Stimulated activated CD8-positive, alpha-beta memory T cell treated with anti-CD3 and anti-CD28 coated beads, Interleukin-4, amount 100 ng/mL, for 48 hours (primary cell): ENCODE measurements at places on chromosomes 13 and 19.
A peak's percentile ranks its signal among the peaks of the same experiment; 100 is the strongest.

GRCh38 chr13:111161601-111162600, 46.8 kb downstream of the ARHGEF7 start:
- no peak for DNase-seq

- no peak for DNase-seq
These were observed 2.9 kb downstream of the CYP2S1 start for GRCh38 chr19:41195675-41196497.

- DNase-seq, result peak; percentile 70
These were observed at the start of gene CD37 for GRCh38 chr19:49335071-49335783. TSS of gene CD37 (plus strand) at chr19:49335406. CDS start at chr19:49335541, 135 bp downstream.

DNA sequence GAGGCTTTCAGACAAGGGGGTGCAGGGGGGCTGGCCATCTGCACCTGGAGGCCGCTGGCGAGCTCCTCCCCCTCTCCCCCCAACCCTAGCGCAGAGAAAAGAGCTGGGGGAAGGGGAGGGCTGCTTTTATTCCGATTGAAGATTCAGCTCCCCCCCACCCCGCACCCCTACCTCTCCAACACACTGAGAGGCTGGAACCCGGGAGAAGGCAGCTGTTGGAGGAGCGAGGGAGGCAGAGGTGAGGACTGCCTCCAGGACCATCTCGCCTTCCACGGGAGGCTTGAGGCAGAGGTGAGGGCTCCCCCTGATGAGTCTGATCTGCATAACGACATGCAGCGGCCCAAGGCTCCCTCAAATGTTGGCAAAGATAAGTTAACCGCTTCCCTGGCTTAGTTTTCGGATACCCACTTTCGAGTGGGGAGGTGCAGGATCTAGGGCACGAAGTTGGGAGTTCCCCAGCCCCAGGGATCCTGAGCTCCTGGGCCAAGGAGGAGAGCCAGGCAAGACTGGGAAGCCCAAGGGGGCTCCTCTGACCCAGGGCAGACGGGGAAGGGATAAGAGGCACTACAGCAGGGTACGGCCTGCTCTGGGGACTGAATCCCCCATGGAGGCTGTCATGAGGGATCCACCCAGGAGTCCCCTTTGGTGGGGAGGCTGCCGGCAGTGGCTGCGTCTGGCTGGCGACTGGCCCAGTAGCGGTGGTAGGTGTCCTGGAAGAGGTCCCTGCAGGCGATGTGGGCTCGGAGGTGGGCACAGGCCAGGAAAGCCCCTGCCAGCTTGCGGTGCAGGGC, 1.2 kb upstream of the NUMBL start:
- DNase-seq, result peak; percentile 35

GRCh38 chr19:55308281-55308680, 16.9 kb downstream of the TMEM150B start:
- DNase-seq, result no peak

DNA sequence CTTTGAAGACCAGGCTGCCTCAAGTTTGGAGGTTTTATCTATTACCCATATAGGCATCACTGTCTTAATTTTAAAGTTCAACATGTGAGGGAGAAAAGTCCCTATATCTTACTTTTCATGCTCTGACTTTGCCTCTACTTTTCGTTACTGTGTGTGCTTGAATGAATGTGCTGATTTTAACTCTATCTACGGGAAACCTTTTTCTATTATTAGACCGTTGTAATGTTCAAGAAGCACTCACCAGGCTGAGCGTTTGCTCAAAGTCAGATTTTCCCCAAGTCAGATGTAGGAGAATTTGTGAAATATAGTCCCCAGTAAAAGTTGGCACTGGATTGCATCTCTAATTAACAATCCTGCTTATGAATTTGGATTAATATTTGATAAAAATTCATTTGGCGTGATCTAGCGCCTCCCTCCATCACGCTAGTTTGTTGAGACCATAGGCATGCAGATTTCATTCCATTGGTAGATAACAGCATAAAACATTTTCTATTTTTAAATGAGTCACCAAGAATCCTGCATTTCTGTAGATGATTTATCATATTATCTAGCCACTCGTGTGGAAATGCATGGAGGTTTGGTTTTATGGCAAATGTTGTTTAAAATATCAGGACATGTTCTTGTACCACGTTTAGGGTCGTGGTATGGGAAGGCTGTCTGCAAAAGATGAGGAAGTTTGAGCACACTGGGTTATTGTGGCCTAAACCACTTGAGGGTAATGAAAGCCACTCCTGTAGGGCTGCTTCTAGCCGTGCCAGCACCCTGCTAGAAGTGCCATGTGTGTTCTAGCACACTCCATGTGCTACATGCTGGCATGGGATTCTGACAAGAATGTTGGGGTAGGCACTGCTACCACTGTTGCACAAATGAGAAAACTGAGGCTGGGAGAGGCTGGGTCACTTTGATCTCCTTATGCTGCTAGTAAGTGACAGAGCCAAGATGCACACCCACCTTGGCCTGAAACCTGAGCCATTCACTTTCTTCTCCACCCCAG, 179.4 kb downstream of the FGF9 start:
- DNase-seq, result no peak

DNA sequence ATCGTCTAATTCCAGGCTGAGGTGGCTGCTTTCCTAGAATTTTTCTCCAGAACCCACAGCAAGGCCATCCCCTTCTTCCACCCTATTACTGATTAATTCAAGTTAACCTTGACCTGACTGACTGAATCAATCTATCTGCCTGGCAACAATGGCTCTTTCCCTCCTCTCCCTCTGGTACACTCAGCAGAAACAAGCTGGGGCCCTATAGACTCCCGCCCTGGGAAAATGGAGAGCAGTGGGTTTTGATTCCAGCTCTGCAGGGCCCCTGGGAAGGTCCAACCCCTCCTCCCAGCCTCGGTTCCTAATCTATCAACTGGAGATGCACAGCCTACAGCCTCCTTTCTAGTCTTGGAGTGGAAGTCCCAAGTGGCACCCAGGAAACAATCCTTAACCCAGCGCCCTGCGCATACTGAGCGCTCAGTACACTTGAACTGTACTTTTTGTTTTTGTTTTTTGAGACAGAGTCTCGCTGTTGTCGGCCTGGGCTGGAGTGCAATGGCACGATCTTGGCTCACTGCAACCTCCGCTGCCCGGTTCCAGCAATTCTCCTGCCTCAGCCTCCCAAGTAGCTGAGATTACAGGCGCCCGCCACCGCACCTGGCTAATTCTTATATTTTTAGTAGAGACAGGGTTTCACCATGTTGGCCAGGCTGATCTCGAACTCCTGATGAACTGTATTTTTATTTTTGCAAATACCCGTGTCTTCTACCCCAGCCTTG, 5.2 kb upstream of the C3 start:
- DNase-seq, result no peak

GRCh38 chr13:32323912-32324311, 8.6 kb downstream of the BRCA2 start:
- no peak for DNase-seq

- DNase-seq, result no peak
These were observed 243.4 kb downstream of the SPRY2 start for GRCh38 chr13:80097561-80097960.

DNA sequence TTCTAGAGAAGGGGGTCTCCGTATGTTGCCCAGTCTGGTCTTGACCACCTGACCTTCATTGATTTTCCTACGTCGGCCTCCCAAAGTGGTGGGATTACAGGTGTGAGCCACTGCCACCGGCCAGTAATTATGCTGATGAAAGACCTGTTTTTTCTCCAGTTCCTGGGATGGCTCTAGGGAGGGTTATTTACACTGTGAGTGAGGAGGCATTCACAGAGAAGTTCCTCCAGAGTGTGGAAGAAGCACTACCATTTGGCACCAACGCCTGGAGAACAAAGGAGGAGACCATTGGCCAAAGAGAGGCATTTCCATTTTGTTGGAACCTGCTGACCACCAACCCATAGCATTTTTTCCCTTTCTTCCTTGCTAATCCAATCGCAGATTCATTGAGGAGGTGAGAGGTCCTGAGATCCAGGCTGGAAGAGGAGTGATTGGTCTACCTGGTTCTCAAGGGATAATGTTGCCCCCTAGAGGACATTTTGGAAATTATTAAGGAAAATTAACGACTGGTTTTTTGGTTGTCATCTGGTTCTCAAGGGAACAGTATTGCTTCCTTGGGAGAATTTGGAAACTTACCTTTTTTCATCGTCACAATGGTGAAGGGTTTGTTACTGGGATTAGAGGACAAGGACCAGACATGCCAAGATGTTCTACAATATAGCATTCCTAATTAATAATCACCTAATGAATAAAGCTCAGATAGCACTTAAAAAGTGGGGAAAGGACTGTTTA, 5.5 kb upstream of the SAE1 start:
- DNase-seq, result no peak

GRCh38 chr13:84455143-84455905, 573.0 kb upstream of the SLITRK1 start:
- no peak for DNase-seq

GRCh38 chr19:39342647-39343305, 555 bp downstream of the SAMD4B start:
- DNase-seq, result no peak

- no peak for DNase-seq
These were observed 725 bp downstream of the PSMD8 start for GRCh38 chr19:38375098-38375493.

- DNase-seq, result no peak
These were observed 30.5 kb upstream of the TPTE2 start for GRCh38 chr13:19591864-19592263.

DNA sequence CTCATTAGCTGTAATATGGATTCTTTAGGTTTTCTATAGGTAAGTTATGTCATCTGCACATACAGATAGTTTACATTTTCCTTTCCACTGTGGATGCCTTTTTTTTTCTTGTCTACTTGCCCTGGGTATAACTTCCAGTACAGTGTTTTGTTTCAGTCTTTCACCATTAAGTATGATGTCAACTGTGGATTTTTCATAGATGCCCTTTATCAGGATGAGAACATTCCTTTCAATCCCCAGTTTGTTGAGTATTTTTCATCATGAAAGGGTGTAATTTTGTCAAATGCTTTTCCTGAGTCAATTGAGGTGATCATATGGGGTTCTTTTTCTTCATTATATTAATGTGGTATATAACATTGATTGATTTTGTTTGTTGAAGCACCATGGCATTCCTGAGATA, 43.6 kb upstream of the SACS start:
- no peak for DNase-seq

DNA sequence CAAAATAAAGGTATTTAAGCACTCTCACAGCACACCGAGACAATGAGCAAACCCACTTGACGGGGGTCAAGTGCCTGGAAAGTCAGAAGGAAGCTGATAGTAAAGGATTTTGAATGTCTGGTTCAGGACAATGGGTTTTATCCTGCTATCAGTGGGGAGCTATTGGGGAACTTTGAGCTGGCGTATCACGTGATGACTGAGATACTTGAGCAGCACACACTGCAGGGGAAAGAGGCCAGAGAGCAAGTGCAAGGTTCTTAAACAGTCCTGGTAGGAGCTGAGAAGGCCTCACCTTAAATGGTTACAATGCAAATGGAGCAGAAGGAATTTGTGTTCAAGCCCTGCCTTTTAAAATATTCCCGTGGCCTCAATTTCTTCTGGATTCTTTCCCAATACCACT, 225.3 kb downstream of the LACC1 start:
- DNase-seq, result no peak

DNA sequence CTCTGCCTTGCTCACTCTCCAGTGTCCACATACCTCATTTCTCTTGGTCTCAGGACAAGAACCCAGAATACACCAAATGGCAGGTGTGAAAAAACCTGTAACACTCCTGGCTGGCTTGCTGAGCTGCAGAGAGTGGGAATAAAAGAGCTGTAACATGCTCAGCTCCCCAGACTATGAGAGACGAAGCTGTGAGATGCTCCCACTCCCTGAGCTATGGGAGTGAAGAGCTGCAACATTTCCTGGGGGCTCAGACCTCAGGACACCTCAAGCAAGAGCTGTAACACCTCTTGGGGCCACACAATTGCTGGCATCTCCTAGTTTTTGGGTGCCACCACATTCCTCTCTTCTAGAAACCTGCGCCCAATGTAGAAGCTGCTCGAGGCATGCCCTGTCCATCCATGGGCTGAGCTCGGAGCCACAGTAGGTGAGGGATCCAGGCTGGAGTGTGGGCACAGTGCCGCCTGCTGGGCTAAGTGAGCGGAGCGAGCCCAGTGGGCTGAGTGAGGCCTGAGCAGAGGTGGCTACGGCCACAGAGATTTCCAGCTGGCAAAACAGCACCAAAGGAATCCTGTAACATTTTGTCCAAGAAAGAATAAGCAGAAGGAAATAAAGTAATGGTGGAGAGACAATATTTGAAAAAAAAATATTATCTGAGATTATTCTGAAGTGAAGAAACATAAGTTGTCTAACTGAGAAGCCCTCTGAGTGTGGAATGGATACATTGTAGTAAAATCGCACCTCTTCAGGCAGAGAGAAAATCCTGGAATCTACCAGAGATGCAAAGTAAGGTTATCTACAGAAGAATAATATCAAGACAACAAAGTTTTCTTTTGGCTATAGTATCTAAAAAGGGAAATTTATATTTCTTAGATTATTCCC, 186.2 kb upstream of the PCDH9 start:
- DNase-seq, result no peak

- DNase-seq, result no peak
These were observed 494.8 kb upstream of the SLITRK1 start for GRCh38 chr13:84377106-84377505.

GRCh38 chr19:1019980-1020867, 699 bp downstream of the TMEM259 start:
- peak; percentile 51 for DNase-seq

- no peak for DNase-seq
These were observed 41.9 kb downstream of the N4BP2L2 start for GRCh38 chr13:32496599-32497160.

DNA sequence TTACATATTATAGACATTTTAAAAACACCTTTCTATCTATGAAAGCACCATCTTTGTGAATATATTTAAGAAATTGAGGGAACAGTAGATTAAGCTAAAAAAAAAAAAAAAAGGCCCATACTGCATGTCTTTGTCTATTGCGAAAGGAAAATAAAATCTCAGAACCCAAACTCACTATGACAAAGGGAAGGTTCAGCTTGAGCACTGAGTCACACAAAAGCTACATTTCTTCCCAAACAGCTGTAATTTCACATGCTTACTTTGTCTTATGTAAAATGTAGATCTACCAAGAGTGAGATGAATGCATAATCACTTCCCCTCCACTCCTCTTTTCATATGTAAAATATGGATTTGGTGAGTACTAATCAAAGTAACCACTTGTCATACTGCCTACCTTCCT, 640.1 kb upstream of the KLF12 start:
- no peak for DNase-seq

- no peak for DNase-seq
These were observed 2.9 kb upstream of the IRS2 start for GRCh38 chr13:109789262-109789661.

- DNase-seq, result no peak
These were observed 61.6 kb downstream of the CEBPG start for GRCh38 chr19:33434886-33435705.

DNA sequence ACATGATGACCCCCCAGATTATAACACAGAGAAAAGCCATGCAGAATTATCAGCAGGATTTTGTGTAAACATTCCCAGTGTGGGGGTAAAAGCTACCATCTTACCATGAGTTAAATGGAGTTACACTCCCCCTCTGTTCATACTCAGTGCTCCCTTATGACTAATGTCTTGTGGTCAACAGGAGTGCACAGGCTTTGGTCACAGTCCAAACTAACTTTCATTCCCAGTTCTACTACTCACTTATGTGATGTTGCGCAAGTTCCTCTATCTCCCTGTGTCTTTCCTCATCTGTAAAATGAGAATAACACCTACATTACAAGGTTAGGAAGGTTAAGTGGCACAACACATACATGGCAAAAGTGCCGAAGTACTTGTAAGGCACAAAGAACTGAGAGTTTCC, 277.9 kb downstream of the RBM26 start:
- no peak for DNase-seq
